ENCODE measurements at places on chromosomes 12 and 14.

DNA sequence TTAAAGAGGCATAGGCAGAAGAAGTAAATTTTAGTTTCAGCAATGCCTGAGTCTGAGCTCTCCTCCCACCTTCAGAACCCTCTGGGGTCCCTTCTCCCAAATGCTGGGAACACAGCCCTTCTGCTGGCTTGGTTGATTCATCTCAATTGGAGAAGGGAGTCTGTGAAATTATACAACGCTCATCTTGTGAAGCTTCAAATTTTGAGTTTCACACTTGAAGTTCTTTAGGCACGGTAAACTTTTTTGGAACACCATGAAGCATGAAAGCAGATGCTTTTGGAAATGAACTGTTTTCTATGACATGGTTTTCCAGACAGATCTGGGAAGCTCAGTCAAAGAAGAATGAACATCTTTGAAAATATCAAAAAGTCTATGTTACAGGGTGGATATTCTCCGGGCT lies 69.9 kb downstream of the TBK1 start:
- DNase-seq, result no peak

DNA sequence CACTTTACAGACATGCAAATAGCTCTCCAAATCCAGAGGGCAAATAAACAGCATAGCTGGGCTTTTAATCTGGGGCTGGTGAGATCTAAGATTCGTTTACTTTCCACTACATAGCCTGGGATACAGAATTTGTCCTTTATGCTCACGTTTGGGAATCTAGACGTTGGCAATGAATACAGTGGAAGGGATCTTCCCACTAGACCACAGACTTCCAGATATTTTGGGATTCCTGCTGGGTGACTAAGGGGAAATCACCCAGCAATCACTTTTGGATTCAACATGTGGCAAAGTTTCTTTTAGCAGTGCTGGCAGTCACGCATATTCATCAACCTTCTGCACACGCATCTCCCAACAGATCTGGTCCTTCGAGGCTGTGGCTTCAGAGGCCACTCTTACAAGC lies 23.5 kb downstream of the APPL2 start:
- no peak for DNase-seq

- no peak for DNase-seq
Observed at GRCh38 chr14:77114609-77115008, 16.6 kb downstream of the CIPC start.

DNA sequence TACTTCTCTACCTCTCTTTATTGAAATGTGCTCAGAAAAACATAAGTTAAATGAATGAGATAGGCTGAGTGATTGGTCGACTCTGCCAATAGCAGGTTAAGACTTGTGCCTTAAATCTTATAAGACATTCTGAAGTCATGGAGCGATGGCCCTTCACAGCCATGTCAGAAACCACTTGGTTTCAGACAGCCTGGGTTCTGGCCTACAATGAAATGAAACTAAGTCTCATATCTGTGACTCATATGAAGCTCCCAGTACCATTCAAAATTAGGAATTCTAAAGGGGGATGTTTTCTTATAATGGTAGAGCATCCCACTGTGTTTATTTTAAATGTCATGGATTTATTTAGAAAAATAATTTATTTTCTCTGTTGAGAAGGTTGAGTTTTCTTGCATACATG lies 42.6 kb downstream of the PLXNC1 start:
- no peak for DNase-seq

GRCh38 chr12:49471557-49471956 lies 67.3 kb upstream of the KCNH3 start:
- DNase-seq, result no peak

DNA sequence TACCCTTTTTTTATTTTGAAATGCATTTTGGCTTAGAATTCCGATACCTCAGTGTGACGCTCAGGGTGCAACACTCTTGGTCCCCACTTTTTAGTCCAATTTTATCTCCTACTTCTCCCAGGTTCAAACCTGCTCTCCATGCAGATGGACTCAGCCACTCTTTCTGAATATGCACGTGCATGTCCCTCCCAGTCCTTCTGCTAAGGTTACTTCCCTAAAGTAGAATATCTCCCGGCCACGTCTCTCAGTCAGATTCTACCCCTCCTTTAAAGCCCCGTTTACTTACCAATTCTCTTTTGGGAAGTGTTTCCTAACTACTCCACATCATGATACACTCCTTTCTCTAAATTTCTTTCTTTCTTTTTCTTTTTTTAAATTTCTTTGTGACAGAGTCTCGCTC lies 15.5 kb upstream of the PARP11 start:
- DNase-seq, result no peak

- no peak for DNase-seq
Observed at GRCh38 chr12:132672116-132672515, 15.0 kb downstream of the POLE start.

GRCh38 chr14:96255501-96256366 lies at the start of gene BDKRB1:
Gene BDKRB1 (plus strand): TSS chr14:96256210. CDS start chr14:96263683, 7,473 bp downstream.
- DNase-seq, result no peak

- no peak for DNase-seq
Observed at GRCh38 chr12:92602476-92602875, 100.3 kb upstream of the PLEKHG7 start.

GRCh38 chr12:28878629-28879028 lies 270.4 kb upstream of the FAR2 start:
- no peak for DNase-seq

Measured in right kidney (tissue), 9 donors.